Neural progenitor cell (in vitro differentiated cells): ENCODE measurements at places on chromosomes 2 and 18. TPM values are rescaled to one million over a fixed set of nuclear protein-coding genes. Genes with fewer than 3 reads are reported as not detected.

CPLX4 gene
- 0.12 and 2.2 TPM in 2 replicates for total RNA-seq

RBBP8 gene
- total RNA-seq, result 50.5 and 64.8 TPM in 2 replicates

PDCL3 gene
- total RNA-seq, result 15.4 and 24.9 TPM in 2 replicates

STK16 gene
- 19.9 and 26.8 TPM in 2 replicates for total RNA-seq

CSRNP3 gene
- 14.7 and 16.9 TPM in 2 replicates for total RNA-seq

PLA2R1 gene
- 0.45 and 0.90 TPM in 2 replicates for total RNA-seq

CDH20 gene
- total RNA-seq, result 1.6 and 1.9 TPM in 2 replicates

CGREF1 gene
- 2.1 and 3.0 TPM in 2 replicates for total RNA-seq

CREG2 gene
- 0.28 TPM in 1 of 2 replicates, not detected in the other for total RNA-seq

HK2 gene
- 61.8 and 72.1 TPM in 2 replicates for total RNA-seq

- DNase-seq, result no peak
These were observed 1.3 kb downstream of the ADI1 start for GRCh38 chr2:3517948-3518495.

DNA sequence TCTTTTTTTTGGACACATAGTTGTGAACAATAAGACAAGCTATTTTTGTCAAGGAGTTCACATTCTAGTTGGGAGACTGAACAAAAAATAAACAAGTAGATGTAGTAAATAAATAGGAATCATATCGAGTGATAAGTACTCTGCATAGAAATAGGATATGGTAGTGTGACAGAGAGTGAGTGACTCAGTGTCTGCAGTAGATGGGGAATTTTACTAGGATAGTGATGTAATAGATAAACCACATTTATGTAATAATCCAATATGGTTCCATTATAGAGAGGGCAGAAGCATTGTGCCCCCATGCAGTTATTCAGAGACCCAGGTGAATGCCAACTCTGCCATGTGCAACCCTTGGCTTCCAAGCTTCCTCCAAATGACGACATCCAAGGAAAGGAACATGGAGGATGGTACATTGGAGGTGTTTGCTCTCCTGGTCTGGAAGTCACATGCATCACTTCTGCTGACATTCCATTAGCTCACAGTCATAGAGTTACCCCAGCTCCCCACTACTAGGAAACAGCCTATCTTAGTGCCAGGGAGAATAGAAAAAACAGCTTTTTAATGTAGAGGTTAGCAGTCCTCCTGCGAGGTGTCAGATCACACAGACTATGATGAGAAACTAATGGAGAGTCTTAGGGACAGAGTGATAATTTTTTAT lies 595.4 kb downstream of the NYAP2 start:
- no peak for DNase-seq

DNA sequence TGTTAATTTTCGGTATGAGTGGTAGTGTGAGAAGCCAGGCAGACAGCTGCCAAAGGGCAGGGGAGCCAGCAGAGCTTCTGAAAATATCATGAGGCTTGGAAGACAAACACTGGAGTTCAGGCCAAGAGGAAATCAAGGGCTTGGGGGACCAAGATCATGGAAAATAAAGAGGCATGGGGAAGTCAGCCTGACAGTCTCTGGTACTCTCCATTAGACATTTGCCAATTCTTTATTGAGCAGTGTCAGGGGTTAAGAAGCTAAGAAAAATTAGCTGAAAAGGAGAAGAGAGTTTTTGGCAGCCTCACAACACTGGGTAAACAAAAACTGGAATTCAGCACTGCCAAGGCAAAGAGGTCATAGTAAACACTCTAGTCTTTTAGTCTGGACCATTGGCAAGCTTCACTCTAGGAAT lies 612.7 kb downstream of the EPHA4 start:
- DNase-seq, result no peak

GRCh38 chr2:202848813-202849212 lies 22.8 kb downstream of the ICA1L start:
- no peak for DNase-seq

DNA sequence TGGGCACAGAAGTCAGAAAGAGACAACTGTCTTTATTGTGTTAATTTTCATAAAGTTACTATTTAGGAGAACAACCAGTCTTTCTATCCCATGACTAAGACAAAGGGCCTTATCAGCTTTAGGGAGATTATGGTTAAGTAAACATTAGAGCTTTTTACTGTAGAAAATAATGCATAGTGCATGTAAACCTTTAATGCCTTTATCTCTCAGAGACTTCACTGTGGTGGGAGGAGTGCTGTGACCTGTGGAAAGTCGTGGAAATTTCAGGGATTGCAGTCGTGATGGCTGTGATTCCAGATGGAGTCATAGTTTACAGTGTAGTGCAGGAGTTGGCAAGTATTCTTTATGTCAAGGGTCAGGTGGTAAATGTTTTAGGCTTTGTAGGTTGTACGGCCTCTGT lies 15.8 kb downstream of the ZNF236 start:
- no peak for DNase-seq

DNA sequence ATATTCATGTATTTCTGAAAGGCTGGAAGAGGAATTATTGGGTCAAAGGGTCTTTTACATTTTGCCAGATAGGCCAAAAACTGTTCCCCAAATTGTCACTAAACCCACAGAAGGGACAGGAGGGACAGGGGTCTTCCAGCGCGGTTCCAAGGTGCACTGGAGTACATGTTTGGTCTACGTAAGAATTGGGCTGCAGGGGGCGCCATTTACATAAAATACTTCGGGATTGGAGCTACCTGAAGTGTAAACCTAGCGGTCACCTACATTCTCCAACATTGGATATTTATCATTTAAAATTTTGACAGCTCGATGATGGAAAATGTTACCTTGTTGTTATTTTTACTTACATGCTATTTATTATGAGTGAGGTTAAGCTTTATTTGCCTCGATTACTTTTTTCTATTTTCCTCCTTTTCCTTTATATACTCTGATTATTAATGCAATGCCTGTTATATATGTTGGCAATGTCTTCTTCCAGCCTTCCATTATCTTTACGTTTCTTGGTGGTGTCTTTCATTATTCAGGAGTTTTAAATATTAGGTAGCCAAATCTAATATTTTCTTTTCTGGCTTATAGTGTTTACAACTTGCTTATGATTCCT lies 43.0 kb upstream of the RAB6C start:
- DNase-seq, result peak; percentile 75

DNA sequence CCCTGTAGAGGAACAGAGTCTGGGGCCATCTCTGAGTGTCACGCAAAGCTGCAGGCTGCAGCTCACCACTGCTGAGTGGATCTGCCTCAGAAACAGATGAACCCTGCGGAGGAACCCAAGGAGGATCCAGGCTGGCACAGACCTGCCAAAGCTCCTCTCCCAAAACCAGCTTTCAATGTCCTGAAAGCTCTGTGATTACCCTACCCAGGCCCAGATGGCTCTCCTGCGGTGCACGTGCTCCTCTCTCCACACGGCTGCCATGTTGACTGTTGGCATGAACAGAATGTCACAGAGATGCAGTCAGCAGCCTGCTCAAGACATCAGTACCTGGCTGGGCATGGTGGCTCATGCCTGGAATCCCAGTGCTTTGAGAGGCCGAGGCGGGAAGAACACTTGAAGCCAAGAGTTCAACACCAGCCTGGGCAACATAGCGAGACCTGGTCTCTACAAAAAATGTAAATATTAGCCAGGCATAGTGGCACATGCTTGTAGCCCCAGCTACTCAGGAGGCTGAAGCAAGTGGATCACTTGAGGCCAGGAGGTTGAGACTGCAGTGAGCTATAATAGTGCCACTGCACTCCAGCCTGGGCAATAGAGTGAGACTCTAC lies 216.8 kb downstream of the MGAT5 start:
- DNase-seq, result no peak

DNA sequence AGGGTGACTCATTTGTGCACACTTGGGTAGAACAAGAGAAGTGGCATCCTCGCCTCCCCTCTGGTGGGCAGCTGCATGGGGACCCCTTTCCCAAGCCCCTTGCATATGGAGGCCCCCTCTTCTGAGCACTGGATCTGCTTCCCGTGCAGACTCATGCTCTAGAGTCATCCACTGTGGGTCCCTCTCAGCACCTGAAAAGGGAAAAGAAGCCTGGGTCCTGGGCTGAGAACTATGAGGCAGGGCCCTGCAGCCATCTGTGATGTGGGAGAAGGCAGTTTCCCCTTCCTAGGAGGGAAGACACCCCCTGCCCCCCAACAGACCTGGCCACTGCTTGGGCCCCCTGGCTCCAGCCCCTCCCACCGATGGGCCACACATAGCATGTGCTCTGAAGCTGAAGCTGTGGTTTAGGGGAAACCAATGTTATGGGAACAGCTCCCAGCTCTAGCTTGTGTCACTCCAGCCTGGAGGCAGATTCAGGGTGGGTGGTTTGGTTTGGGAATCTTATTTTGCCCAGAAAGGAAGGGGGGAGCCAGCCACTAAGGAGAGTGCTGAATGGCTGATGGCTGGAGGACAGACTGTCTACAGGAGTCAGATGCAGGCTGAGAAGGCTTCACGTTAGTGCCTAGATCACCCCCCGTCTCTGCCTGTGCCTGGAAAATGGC lies 172.8 kb downstream of the GLI2 start:
- no peak for DNase-seq

GRCh38 chr2:118535818-118536212 lies 311.6 kb downstream of the EN1 start:
- DNase-seq, result no peak

DNA sequence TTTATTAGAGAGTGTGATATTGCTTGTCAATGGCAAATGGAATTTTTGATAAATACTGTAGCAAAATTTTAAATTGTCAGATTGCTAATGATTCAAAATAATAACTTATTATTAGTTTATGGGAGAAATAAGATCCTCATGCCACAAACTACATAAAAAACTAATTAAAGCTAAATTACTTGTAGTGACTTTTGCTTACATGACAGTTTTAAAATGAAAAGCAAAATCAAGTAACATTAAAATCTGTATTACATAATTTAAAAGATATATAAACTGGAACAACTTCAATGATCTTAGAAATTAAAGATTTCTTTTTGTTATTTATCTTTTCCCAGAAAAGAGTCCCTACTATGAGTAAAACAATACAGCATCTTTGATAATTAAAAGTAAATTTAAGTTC lies 17.7 kb upstream of the RND3 start:
- DNase-seq, result no peak

DNA sequence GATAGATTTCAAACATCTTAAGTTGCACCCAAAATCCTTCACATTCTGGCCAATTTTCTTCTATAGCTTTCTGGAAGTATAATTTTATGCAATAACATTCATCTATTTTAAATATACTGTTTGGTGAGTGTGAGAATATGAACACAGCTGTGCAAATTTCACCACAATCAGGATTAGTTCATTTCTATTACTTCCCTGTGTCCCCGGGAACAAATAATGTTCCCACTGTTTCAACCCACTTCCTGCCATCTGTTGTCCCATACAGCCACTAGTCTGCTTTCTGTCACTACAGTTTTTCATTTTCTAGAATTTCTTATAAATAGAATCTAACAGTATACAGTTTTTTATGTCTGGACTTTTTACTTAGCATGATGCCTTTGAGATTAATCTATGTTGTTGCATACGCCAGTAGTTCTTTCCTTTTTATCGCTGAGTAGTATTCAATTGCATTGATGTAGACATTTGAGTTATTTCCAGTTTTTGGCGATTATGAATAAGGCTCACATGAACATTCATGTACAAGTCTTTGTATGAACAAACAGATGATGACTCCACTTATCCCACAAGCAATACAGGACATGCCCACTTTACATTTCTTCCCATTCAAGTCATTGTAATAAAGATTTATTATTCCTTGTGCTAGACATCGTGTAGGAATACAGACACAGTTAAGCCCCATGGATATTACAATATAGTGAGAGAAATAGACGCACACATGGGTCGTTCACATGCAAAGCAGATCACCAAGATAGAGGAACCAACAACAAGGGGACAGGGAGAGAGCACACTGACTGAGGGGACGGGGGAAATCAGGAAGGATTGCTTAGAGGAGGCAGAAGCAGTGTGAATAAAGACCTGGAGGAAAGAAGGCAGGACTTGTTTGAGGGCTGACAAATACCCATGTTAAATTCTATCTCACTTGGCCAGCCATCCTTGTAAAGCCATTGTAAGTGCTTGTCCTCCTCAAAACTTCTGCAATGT lies 72.9 kb upstream of the PAX8 start:
- DNase-seq, result no peak

DNA sequence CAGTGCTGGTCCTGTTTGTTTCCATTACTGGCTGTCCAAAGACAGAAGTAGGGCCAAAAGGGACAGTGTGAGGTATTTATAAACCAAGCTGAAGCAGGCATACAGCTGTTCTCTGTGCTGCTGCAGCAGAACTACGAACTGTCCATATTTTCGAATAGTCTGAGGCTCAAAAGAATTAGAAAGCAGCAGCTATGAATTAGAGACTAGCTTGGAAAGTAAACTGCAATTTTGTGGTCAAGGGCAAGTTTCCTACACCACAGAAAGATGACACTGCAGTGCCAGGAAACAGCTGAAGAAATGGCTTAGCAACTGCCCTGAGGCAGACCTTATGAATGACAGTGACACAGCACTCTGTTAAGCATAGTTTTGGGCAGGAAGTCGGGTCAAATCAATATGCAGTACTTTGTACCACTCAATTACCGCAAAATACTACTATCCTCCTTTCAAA lies 125.3 kb downstream of the TMEM131 start:
- no peak for DNase-seq

- no peak for DNase-seq
These were observed 123.5 kb downstream of the LAMA3 start for GRCh38 chr18:23812546-23813440.

GRCh38 chr2:215556979-215557378 lies 121.1 kb upstream of the FN1 start:
- no peak for DNase-seq

DNA sequence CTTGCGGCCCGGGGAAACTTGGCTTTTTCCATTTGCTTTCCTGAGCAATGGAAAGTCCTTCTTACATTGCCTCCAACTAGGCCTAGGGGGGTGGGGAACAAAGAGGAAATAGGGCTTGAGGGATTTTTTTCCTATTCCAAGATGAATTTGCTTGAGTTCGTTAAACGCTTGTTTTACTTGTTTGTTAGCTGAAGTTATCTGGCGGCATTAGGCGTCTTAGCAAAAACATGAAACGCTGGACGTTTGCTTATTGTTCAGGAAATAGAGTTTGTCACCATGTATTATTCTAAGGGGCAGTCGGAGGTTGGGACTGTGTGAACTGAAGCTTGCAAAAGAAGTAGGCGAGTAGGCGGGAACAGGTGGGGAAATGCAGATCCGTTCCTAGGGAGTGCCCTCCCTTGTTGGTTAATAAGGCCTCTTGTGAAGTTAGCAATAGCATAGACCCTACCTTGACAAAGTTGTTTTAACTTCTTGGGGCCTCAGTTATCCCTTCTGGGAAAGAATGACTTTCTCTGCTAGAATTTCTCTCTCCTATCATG lies 1.9 kb downstream of the CABLES1 start:
- peak; percentile 36 for DNase-seq
